ENCODE measurements at places on chromosomes 2 and 18.

GRCh38 chr2:200786826-200787225 lies 24.9 kb upstream of the BZW1 start:
- no peak for DNase-seq

- DNase-seq = no peak
These were observed 623.0 kb downstream of the BCL11A start for GRCh38 chr2:59930430-59930829.

DNA sequence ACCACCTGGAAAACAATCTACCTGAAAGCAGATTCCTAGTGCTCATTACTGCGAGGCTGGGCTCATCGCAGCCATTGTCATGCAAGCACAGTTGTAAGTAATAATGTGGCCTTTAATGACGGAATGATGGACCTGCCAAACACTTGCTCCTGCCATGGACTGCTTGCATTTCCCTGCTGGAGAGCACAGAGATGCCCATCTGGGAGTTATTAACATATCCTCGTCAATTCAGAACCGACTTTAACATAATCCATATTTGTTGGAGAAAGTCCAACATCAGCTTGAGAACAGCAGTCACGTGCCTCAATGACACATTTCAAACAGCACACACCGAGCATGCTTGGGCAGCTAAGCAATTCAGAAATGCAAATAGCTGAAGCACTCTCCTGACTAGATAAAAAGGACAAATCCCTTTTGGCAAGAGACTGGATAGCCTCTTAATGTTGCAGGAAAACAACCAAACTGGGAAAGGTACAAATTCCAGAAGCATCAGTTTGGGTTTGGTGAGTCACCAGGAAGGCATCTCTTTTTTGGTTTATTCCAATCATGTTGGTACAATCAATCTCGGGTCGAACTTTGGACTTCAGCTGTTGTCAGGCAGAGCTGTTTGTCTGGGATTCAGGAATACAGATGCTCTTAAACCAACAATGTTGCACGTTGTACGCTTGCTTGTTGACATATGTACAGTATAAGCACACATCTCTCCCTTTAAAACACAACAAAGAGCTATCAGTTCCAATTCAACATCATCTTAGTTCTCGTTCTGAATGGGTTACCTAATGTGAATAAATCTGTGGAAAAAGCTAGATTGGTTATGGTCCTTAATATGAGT lies 395.8 kb downstream of the LNPK start:
- DNase-seq = peak; percentile 8

DNA sequence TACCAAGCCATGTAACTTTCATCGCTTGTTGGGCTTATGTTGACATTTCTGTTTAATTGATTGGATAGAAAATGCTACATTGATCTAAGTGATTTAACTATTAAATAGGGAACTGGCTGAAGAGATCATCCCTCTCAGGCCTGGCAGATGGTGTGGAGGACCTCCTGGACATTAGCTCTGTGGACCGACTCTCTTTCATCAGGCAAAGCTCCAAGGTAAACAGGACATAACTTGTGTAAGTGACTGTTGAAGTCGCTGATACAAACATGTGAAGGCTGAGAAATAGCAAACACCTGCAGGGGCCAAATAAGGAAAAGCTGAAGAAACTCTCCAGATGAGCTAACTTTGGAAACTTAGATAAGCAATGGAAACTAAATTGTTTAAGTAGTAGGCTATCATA lies 68.8 kb downstream of the UNC80 start:
- DNase-seq = peak; percentile 16

DNA sequence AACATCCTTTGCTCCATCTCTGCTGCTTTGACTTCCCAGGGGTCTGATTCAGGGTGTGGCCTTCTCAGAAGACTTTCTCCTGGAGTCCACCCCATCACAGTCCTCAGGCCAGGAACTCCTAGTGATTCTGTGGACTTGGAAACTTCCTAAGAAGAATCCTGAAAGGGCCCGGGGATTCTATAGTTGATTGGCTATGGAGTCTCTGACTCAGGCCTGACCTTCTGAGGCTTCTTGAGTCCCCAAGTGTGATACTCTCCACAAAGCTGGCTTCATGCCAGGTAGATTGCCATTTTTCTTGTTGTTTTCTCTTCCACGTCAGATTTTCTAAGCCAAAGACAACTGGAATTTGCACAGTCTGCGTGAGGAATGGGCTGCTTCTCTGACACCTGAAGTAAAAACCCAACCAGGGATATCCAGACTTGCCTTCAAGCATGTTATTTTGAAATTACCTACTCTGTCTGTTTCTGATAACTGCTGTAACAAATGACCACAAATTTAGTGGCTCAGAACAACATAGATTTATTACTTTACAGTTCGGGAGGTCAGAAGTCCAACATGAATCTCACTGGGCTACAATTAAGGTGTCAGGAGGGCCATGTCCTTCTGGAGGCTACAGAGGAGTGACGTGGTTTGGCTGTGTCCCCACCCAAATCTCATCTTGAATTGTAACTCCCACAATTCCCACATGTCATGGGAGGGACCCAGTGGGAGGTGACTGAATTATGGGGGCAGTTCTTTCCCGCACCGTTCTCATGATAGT lies 69.3 kb downstream of the ALPK2 start:
- DNase-seq = no peak

DNA sequence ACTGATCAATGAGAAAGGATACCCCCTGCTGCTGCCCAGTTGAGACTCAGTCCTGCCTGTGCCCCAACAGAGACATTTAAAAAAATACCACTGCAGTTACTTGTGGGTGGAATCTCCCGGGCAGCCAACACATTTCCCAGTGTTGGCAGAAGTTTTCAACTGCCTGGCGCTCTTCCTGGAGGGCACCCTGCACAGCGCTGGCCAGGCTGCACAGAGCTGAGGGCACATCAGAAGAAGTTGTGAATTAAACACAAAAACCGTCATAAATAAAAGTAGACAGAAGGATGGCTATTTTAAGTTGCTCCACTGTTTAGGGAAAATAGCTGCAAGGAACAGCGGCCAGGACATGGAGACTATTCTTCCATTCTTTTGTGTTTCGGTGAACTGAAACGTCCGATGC lies 110.2 kb upstream of the THOC1 start:
- DNase-seq = no peak

GRCh38 chr2:105644174-105644980 lies 100.3 kb upstream of the NCK2 start:
- DNase-seq = no peak

GRCh38 chr2:226703514-226703913 lies 96.1 kb downstream of the IRS1 start:
- DNase-seq = no peak
